ENCODE measurements at places on chromosomes 3 and 15.

DNA sequence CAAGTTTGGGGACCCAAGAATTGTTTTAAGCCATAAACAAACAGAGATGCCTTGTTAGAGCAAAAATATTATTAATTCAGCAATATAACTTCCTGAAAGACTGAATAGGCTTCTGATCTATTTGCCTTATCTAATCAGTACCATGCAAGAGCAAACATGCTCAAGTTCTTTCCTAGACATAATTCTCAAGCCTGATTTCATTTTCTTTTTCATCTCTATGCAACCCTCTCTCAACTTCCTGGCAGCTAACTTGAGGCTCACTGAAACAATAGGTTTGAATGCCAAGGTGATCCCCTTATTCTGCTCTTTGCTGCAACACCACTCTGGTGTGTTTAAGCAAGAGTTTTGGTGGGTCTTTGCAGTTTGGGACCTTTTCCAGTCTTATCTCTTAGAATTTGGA lies 230.9 kb upstream of the CD96 start:
- no peak for DNase-seq

DNA sequence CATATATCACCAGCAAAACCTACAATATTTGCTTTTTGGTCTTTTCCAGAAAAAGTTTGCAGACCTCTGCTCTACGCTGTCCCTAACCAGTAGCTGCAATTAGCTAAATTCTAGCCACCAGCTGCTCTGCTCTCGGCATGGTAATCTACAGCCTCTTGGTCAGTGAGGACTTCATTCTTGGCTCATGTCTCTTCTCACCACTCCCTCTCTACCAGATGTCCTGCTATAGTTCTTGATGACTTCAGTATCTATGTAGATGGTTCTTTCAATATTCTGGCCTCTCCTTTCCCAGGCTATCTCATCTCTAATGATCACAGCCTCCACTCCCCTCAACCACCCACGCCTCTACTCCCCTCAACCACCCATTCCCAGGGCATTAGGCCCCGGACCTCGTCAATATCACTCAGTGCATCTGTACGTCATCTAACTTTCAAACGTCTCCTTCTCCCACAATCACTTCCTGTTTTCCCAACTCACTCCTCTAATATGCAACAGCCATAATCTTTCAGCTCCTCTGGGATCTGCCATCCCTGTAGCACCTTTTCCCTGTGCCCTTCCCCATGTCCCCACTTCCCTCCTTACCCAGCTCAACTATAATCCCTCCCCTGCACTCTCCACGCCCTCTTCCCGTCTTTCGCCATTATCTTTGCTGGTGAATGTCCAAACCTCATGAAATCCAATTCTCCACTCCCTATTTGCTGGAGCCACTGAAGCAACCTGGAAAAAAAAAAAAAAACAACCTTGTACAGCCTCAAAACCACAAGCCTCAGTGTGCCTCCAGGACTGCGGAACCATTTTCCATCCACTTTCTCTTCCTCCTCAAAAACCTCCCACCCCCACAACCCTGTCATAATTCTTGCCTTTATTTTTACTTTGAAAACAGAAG lies 429.4 kb upstream of the PROK2 start:
- DNase-seq: no peak

DNA sequence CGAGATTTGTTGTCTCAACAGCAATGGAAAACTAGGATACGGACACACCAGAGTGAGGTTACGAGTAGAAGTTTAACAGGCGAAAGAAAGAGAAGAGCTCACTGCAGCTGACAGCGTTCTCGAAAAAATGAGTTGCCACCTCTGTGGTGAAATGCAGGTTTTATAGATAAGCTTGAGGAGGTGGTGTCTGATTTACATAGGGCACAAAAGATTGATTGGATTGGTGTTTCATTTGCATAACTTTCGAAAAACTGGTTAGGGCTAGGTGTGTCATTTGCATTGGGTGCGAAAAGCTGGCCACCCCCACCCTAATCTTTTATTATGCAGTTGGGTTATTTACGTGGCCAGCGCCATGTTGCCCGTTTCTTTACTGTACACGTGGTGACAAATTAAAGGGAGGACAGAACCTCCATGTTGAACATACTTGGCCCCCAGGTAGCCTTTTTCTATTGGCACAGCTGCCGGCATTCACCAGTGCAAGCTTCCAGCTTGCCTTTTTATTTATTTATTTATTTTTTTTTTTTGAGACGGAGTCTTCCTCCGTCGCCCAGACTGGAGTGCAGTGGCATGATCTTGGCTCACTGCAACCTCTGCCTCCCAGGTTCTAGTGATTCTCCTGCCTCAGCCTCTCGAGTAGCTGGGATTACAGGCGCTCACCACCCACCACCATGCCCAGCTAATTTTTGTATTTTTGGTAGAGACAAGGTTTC lies 8.3 kb downstream of the IFT122 start:
- no peak for DNase-seq

- DNase-seq: no peak
These were observed 205.4 kb downstream of the PDZRN3 start for GRCh38 chr3:73419179-73419803.

DNA sequence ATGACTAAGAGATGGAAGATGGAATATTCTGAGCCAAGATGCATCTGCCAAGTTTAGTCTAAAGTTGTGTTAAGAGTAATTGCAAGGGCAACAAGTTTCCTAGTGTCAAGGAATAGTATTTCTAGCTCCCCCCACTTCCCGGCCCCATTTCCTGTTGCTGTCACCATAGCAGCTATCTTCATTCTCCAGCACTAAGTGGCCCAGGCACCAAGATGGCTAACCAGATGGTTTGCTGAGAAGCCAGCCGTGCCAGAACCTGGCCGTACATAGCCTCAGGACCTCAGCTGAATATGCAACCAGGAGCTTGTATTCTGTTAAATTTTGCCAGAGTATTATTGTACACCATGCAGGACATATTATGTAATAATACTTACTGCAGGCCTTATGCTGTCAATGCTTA lies 108.8 kb upstream of the UMPS start:
- DNase-seq: no peak

GRCh38 chr15:73923488-73924164 lies 2.6 kb upstream of the LOXL1 start:
- no peak for DNase-seq

DNA sequence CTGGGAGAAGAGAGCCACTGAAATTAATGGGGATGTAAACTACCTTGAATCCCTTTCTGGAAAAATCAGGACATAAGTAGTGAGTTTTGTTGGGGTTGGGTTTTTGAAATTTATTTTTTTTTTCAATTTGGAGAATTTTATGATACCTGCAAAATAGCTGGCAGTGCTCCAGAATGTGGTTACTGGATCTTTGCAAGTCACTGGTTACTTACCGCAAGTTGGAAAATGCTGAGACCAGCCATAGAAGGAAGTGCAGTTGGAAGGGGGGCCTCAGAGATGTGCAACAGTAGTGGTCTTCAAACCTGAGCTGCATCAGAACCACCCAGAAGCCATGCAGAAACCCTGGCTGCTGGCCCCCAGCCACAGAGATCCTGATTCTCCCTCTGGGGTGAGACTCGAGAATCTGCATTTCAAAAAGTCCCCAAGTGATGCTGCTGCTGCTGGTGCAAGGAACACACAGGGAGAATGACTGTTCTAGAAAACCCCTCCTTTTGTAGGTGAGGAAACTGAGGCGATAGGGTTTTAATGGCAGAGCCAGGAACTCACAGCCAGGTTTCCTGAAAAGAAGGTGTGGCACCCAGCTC lies 39.7 kb downstream of the SEMA5B start:
- no peak for DNase-seq

DNA sequence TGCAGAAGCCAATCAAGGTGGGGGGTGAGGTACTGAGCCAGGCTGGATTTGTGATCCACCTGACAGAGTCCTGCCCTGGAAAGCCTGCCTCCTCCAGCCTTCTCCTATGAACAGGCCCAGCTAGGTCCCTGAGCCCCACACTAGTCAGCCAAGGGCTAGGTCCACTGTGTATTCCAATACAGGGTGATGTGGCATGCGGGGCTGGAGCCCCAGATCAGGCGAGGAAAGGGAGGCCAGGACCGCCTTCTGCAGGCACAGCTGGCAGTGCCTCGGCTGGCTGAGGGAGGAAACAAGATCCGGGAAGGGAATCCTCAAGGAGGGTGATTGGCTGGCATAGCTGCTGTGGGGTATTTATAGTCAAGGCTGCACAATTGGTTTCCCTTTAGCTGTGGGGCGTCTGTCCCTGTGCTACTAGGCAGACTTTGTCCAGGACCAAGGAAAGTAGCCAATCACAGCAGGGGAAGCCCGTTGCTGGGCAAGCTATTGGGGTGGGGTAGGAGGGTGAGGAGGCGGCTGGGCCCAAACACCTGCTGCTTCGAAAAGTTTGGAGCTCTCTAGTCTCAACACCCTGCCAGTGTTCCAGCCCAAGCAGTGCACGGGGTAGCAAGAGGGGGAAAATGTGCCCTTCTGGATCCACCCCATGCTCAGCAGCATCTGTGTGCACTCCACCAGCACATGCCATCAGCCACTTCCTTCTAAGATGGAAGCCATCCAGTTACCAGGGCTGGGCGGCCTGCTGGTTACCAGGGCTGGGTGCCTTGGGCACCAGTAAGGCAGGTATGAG lies 5.9 kb downstream of the KY start:
- DNase-seq: no peak

DNA sequence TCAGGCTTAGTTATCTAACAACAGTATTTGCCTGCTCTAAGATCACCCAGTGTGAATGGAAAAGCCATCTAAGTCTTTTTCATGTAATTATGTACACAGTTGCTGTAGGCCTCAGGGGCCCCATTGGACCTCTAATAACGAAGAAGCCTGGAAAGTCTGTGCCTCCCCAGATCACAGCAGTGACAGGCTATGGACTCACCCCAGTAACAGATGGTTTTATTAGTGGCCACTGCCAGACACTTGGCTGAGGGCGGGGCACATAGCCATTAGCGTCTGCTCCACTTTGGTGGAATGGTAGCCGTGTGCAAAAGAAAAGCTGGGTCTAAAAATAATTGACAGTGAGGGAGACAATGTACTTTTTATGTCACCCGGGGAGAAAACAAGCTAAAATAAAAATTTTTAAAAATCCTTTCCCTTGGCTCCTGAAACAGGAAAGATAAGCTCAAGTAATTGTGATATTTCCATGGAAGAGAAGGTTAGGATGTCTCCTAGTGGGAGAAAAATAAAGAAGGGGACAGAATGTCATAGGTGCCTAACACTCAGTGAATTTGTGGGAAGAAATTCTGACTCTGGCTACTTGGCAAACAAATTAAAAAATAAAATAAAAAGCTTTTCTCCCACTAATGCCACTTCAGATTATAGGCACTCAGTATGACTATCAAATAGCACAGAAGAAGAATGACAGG lies 44.3 kb upstream of the ZNF385D start:
- DNase-seq: no peak

GRCh38 chr3:124679048-124679638 lies 51.1 kb upstream of the UMPS start:
- no peak for DNase-seq

- no peak for DNase-seq
These were observed 194.3 kb downstream of the NR2F2 start for GRCh38 chr15:96524676-96525417.

- DNase-seq: no peak
These were observed 4.7 kb downstream of the PATL2 start for GRCh38 chr15:44706401-44706800.

GRCh38 chr3:135871311-135871710 lies 94.2 kb upstream of the PPP2R3A start:
- DNase-seq: no peak

DNA sequence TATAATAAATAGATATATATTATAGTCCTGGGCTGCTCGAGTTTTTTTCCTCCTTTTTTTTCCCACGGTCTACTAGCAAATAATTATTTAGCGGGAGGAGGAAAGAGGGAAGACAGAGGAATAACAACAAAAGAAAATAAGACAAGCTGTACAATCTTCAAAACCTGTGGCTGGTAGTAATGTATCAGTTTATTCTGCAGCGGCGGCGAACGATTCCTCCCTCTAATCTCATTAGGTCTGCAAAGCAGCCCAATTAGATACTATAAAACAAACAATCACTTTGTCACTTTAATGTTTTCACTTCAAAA lies 390 bp upstream of the TLE3 start:
- DNase-seq: no peak

- DNase-seq: no peak
These were observed 48.5 kb downstream of the TM6SF1 start for GRCh38 chr15:83155942-83156341.

- DNase-seq: no peak
These were observed 31.5 kb downstream of the CNTN3 start for GRCh38 chr3:74582982-74583381.

DNA sequence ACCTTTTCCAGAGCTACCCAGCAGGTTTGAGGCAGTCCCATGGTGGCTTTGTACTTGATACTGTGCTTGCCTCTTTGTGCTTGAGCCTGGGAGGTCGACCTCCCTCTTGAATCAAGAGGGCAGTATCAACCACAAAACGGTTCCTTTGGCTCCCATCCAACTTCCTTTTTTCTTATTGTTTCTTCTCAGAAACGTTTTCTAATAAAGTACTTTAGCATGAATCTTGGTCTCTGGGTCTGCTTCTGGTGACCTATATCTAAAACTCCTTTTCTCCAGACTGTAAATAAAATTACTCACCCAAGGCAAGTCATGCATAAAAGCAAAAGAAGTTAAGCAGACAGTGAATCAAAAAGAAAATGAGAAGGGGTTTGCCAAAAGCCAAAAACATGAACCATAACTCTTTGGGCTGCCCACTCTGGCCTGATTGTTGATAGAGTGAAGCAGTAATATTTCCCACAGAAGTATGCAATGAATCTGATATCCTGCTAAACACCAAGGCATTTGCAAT lies 112.2 kb upstream of the SLC4A7 start:
- DNase-seq: no peak

DNA sequence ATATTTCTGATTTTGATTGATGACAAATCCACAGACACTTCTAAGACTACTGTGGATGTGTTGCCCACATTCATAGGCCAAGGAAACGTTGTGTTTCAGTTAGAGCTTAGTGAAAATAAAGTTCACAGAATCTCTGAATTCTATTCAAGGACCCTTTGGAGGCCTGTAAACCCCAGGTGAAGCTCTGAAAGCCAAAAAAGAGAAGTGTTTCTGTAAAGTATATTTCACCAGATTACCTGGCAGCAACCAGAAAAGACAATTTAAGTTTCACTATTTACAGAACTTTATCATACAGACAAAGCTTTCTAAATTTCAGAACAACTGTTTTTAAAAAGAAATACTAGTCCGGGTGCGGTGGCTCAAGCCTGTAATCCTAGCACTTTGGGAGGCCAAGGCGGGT lies 2.6 kb downstream of the CLPX start:
- DNase-seq: no peak

DNA sequence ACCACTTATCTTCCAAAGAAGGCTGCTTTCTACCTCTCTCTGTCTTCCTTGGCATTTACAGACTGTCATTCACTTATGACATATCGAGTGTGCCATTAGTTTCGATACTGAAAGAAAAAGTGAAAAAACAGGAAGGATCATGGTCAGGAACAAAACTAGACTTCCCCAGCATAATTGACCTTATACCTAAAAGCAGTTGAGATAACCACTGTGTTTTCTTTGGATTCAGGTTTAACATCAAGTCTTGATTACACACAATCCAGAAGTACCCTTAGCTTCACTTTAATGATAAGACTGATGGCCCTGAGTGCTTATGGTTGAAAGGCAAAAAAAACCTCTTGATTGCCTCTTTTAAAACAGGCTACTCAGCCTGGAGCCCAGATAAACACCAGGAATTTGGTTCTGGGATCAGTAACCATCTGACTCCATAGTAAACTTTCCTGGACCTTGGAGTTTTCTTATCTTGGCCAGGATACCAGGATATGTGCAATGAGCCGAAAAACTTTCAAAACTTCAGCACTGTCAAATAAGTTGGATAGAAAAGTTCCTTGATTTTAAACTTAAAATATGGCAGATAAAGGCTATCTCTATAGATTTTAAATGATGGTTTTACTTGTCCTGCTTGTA lies 5.0 kb upstream of the UACA start:
- DNase-seq: no peak

All from activated CD8-positive, alpha-beta memory T cell treated with anti-CD3 and anti-CD28 coated beads for 48 hours (primary cell).